ENCODE measurements at places on chromosomes 5 and 9. TPM values are rescaled to one million over a fixed set of nuclear protein-coding genes. Genes with fewer than 3 reads are reported as not detected.

The RORB gene
- not detected for total RNA-seq

The C9 gene
- total RNA-seq, result not detected

The SEMA4D gene
- 5.1 TPM for total RNA-seq

The KCTD16 gene
- total RNA-seq, result 0.01 TPM

The SLC6A19 gene
- total RNA-seq, result 0.08 TPM

The SLC38A9 gene
- 32.6 TPM for total RNA-seq

The ECSCR gene
- total RNA-seq, result not detected

The RALGPS1 gene
- 1.0 TPM for total RNA-seq

The HAND1 gene
- total RNA-seq, result 0.23 TPM

The AJM1 gene
- total RNA-seq, result 4.7 TPM

The CNTNAP3B gene
- total RNA-seq, result 16.8 TPM

The CLTA gene
- 368 TPM for total RNA-seq

The F2RL1 gene
- total RNA-seq, result 283 TPM

The GAS1 gene
- 0.09 TPM for total RNA-seq

The PTGDS gene
- total RNA-seq, result 0.66 TPM

The LURAP1L gene
- 31.0 TPM for total RNA-seq

The ZNF367 gene
- 5.5 TPM for total RNA-seq

Data from A549 treated with GW870086 at 1 μM for 4 hours (cell line).